Mesendoderm (in vitro differentiated cells): ENCODE measurements at places on chromosomes 7 and 10.
A peak's percentile ranks its signal among the peaks of the same experiment; 100 is the strongest.

DNA sequence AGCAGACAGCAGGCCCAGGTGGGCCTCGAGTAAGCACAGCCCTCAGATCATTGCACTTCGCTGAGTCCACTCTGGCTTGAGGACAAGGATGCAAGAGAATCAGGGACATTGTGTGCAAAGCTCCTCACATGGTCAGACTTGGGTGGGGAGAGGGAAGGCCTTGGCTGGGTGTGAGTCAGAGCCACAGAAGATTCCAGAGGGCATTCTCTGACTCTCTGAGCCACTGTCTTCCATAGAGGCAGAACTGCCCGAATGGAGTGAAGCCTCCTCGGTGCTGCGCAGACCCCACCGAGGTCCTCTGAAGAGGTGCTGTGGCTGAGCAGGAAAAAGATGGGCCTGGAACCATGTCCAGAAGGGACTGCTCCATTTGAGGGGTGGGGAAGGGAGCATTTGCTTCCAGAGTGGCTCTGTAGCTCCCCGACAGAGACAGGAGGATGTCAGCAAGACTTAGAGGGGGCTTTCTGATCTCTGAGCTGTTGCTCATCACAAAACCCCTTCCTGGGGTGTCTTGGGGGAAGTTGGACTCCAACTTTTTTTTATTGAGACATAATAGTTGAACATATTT lies 120.8 kb downstream of the PTPN20 start:
- DNase-seq = no peak

DNA sequence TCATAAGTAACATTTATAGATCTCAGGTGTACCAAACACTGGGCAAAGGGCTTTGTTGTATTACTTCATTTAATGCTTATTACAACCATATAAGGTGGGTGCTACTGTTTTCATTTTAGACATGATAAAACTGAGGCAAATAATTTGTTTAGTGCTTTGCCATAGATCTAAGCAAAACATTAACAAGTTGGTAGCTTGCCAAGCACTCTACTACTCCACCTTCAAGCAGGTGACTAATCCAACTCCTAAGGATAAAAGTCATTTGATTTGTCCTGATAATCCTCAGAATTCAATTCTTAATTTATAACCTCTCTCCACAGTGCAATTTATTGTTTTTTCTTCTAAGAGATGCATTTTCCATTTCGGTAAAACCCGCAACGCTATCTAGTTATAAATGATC lies 646.4 kb downstream of the GRM8 start:
- no peak for DNase-seq

- no peak for DNase-seq
Measured at GRCh38 chr7:155769701-155770100, 42.6 kb downstream of the SHH start.

DNA sequence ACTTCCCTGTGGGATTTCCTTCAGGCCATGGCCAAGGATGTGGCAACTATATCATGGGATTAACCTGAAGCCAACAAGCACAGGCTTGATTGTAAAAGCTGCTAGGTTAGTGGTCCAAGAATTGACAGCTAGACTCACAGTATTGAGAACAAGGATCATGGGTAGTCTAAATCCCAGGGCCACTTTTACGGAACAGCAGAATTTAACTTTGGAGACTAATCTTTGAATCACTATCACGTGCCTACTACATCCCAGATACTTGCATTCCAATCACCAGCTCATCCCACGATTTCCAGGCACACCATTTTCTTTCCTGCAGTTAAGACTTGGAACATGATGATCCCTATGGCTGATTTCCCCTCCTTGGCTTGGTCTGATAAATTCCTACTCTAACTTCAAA lies 65.6 kb upstream of the ADO start:
- no peak for DNase-seq

GRCh38 chr10:114821915-114822443 lies 399 bp downstream of the FHIP2A start:
- DNase-seq = peak; percentile 71

GRCh38 chr7:147436718-147437117 lies 1153.8 kb upstream of the C7orf33 start:
- peak; percentile 21 for DNase-seq

GRCh38 chr7:91169830-91170191 lies 94.4 kb upstream of the FZD1 start:
- peak; percentile 27 for DNase-seq

DNA sequence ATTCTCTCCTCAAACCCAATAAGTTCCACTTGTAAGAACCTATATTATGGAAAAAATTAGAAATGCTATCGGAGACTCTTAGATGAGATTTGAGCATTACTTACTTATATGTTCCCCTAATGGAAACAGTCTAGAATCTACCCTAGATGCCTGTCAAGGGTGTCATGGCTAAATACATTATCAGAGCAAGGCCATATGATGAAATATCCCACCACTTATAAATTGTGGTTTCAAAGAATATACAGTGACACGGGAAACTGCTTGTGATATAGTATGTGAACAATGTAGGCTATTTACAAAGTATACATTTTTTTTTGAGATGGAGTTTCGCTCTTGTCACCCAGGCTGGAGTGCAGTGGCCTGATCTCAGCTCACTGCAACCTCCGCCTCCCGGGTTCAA lies 46.3 kb upstream of the CTBP2 start:
- DNase-seq = no peak

GRCh38 chr7:157686285-157686894 lies 349.6 kb downstream of the DNAJB6 start:
- no peak for DNase-seq

- no peak for DNase-seq
Measured at GRCh38 chr10:74380795-74381194, 229.8 kb downstream of the ADK start.

GRCh38 chr10:6494936-6495592 lies 85.0 kb downstream of the PRKCQ start:
- DNase-seq = no peak

DNA sequence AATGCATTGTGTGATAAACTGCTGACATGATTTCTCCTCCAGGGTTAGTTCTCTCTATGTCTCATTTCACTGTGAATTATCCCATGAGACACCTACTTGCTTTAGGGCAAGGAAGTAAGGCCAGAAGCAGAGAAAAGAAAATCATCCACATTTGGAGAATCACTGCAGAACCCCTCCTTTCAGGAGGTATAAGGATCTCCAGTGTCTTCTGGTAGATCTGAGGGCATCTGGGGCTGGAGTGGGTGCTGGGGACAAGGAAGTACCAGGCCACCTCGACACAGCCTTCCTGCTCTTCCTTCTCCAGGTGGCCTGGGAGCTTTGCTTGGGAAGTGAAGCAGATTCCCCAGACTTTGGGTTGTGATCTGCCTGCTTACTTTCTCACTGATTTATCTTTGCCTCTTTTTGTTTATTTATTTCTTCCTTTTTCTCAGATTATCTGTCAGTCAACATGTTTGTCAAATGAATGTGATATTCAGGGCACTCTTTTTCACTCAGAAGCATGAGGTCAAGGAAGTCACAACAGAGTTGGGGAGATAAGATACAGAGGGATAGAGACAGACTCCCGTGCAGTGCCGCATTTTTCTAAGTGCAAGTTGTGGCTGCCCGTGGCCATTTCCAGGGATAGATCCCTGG lies 12.4 kb upstream of the CAMK2G start:
- DNase-seq = peak; percentile 65

GRCh38 chr10:61905837-61906561 lies 4.5 kb downstream of the ARID5B start:
- no peak for DNase-seq

DNA sequence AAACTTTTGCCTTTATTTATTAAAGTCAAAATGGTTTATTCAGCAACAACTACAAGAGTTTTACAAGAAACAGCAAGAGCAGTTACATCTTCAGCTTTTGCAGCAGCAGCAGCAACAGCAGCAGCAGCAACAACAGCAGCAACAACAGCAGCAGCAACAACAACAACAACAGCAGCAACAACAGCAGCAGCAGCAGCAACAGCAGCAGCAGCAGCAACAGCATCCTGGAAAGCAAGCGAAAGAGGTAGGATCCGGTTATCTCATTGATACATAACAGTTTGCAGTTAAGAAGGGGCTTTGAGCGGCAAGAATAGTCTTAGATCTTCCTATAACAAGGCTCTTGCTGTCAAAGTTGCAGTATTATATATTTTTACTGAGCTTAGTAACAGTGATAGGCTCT lies 215.1 kb downstream of the FOXP2 start:
- DNase-seq = peak; percentile 27
